ENCODE measurements at places on chromosomes 7 and 10.

- no peak for DNase-seq
Measured at GRCh38 chr7:47627580-47628283, 45.8 kb upstream of the TNS3 start.

- DNase-seq: no peak
Measured at GRCh38 chr7:86920154-86920553, 139.3 kb downstream of the ELAPOR2 start.

DNA sequence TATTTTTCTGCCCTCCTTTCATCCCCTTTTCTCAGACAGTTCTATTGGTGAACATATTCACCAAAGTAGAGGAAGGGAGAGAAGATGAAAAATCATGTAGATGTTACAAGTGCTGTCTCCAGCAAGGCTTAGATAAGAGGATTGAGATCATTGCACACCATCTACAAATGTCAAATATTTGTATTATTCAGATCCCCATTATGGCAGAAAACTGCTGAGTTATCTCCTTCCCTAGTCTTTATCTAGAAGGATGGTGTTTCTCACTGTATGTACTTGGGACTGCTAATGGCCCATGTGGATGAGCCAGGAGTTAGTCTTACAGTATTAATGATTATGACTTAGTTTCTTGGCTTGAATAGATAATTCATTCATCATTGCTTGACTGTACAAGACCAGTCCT is 147.2 kb upstream of the EEPD1 start:
- DNase-seq: no peak

DNA sequence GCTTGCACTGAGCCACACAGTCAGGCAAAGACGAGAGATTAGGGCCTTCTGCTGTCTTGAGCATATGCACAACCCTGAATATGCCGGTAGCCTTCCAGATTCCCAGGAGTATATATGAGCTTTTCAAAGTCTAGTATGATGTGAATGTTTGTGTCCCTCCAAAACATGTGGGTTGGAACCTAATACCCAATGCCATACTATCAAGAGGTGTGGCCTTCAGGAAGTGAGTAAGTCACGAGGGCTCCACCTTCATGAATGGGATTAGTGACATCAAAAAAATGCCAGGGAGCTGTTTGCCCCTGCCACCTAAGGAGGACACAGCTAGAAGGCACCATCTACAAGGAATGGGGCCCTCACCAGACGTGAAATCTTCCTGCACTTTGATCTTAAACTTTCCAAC is 105.2 kb downstream of the CH25H start:
- no peak for DNase-seq

DNA sequence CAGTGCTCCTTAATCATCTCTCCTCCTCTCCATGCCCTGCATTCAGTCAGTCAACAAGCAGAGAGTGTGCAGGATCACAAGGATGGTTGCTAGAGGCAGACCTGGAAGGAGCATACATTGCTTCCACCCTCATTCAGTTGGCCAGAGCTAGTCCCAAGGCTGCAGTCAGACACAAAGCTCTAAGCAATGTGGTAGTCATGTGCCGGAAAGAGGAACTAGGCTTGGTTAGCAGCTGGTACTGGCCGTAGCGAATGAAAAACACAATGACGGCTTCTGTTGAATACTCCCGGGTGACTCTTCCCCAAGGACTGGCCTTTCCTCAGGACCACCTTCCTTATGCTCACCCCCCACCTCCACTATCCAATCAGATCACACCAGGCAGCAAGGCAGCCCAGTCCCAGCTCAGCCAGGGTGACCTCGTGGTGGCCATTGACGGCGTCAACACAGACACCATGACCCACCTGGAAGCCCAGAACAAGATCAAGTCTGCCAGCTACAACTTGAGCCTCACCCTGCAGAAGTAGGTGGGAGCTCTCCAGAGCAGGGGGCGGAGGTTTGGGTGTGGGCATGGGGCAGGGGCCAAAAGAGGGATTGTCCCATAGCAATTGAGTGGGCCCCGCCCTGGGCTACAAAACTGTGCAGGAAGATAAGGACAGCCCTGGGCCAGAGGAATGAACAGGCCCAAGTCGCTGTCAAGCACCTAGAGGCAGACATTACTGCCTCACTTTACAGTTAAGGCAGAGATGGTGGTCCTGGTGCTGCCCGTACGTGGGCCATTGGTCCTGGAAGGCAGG is 10.9 kb downstream of the LDB3 start:
- peak; percentile 78 for DNase-seq
